ENCODE measurements at places on chromosomes 3 and 15.

- DNase-seq, result no peak
Observed at GRCh38 chr3:9248522-9249271, 749 bp downstream of the SRGAP3 start.

DNA sequence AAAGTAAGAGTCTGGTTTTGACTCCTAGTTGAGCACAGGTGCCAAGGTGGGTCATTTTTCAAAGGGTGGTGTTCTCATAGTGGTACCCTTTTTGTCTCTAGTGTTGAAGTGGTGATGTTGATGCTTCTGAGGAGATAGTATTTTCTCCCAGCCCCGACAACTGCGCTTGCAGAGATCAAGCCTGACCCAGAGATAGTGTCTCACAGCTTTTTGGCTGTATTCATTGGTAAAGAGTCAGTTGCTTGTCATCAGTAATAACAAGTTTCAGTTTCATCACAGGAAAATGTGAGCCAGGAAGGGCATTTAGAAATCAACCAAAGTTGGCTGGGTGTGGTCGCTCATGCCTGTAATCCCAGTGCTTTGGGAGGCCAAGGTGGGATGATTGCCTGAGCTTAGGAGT is 139.3 kb downstream of the NFKBIZ start:
- no peak for DNase-seq

GRCh38 chr3:134847349-134847748 is 52.3 kb downstream of the EPHB1 start:
- no peak for DNase-seq

GRCh38 chr3:130488288-130488687 is 28.7 kb upstream of the COL6A6 start:
- DNase-seq, result no peak

DNA sequence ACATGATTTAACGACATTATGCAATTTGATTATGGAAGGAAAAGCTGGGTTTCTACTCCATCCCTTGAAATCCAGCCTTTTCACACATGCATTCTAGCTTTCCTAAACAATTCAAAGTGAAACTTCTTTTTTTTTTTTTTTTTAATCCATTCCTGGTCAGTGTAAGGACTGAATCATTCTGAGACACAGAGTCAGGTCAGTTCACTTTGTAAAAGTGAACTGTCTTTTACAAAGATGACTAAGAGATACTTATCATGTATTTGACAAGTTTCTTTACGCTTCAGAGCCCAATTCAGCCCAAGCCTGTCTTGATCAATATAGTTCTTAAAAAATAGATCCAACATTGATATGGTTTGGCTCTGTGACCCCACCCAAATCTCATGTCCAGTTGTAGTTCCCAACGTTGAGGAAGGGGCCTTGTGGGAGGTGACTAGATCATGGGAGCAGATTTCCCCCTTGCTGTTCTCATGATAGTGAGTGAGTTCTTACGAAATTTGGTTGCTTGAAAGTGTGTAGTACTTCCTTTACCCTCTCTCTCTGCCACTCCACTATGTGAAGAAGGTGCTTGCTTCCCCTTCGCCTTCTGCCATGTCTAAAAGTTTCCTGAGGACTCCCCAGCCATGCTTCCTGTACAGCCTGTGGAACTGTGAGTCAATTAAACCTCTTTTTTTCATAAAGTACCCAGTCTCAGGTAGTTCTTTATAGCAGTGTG is 345.6 kb upstream of the THBS1 start:
- no peak for DNase-seq

GRCh38 chr15:64249406-64249805 is 86.6 kb upstream of the PPIB start:
- DNase-seq, result no peak

DNA sequence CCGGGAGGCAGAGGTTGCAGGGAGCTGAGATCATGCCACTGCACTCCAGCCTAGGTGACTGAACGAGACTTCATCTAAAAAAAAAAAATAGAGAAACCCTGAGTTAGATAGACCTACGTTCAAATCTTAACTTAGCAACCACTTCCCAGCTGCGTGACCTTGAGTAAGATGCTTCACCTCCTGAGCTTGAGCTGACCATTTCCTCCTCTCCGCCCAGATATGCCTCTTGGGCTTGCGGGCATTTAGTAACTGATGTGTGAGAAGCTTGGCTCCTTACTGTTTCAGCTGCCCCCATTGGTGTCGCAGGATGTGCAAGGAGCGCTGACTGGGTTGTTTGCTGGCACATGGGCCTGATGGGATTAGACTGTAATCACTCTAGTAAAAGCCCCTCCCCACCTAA is 26.9 kb upstream of the ATG7 start:
- no peak for DNase-seq

- no peak for DNase-seq
Observed at GRCh38 chr3:97952280-97952679, 20.0 kb downstream of the RIOX2 start.

- DNase-seq, result no peak
Observed at GRCh38 chr3:112767177-112767576, 79.5 kb downstream of the CD200R1L start.

GRCh38 chr3:60101621-60102020 is 1051.8 kb upstream of the CFAP20DC start:
- DNase-seq, result no peak

DNA sequence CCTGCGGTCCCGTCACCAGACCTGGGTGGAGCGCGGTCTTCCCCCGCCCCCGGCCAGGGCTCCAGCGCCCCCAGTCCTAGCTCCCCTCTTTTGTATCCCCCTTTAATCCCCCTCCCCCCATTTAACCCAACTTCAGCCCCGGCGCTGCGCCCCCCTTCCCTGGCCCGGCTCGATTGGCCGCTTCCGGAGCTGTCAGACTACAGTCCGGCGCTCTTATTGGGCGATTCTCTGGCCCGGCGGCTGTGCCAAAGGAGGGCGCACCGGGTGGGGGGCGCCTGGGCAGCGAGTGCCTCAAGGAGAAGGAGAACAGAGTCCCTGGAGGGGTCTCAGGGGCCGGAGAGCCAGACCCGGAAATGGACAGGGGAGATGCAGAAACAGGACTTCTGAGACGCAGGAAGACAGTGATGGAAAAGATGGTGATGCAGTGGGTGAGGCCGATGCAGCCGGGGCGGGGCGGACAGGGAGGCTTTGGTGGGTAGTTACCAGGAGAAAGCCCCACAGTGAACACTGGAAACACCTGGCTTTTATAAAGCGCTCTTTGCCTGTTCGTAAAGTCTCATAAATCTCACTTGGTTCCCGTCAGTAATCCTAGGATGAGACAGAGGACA is 1.2 kb upstream of the ADCY5 start:
- DNase-seq, result no peak

GRCh38 chr3:98702166-98702565 is 61.0 kb upstream of the ST3GAL6 start:
- no peak for DNase-seq

- no peak for DNase-seq
Observed at GRCh38 chr15:44092221-44092620, 102.8 kb downstream of the FRMD5 start.

DNA sequence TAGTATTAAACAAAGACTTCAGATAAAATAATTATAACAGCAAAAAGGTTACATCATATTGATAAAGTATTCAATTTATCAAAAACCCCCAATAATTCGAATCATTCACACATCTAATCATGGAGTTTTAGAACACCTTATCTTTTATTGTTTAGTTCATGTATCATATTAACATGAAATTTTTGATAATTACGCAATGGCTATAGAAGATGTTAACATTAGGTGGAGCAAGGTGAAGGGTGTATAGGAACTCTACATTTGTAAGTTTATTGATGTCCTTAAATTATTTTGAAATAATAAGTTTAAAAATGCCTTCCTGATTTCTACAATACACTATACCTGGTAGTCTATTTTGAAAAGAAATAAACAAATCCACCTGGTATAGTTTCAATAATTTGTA is 696.5 kb upstream of the BCHE start:
- DNase-seq, result no peak

DNA sequence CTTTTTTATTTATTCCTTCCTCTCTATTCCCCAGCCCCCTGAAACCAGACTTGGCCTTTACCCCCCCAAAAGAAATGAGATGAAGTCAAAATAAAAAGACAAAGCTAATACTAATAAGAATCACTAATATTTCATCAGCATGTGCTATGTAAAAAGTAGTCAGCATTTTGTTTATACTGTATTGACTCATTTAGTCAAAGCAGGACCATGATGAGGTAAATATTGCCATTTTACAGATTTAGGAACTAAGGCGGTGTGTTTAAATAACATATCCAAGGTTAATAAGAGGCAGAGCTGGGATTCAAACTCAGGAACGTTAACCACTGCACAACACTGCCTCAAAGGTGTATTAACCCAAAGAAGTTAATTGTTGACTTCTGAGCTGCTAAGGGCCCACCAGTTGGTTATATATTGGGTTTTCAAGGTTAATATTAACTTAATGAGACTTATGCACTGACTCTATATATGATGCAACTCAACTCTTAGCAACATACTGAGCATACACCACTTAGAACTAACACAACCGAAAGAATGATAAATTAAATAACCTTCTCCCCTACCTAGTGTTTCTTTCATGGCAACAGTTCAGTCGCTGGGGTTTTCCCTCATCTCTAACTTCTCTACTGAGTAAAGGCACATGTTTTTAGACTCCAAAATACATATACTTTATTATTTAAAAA is 34.7 kb downstream of the FOXP1 start:
- DNase-seq, result no peak

DNA sequence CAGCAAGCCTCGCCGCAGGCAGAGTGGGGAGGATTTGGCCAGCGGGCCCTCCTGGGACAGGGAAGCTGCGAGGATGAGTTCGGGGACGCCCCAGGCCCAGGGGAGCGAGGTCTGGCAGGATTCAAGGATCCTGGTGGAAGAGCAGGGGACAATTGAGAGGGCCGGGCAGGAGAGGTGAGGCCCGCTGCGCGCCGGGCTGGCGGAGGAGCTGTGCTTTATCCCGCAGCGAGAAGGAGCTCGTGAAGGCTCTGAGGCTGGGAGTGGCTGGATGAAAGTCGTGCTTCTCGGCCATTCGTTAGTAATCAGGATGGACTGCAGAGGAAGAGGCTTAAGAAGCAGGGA is 3.6 kb downstream of the SLC51A start:
- DNase-seq, result no peak

DNA sequence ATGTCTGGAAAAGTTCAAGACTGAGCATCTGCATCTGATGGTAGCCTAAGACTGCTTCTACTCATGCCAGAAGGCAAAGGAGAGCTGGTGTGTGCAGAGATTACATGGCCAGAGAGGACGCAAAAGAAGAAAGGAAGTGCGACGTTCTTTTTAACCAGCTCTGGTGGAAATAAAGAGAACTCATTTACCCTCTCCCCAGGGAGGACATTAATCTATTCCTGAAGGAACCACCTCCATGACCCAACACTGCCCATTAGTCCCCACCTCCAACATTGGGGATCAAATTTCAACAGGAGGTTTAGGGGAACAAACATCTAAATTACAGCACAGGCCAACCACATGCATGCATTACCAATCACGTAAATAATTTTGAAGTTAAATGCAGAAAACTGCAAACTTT is 1.5 kb upstream of the NCK1 start:
- DNase-seq, result no peak

GRCh38 chr3:187963003-187963676 is 190.8 kb upstream of the LPP start:
- no peak for DNase-seq

DNA sequence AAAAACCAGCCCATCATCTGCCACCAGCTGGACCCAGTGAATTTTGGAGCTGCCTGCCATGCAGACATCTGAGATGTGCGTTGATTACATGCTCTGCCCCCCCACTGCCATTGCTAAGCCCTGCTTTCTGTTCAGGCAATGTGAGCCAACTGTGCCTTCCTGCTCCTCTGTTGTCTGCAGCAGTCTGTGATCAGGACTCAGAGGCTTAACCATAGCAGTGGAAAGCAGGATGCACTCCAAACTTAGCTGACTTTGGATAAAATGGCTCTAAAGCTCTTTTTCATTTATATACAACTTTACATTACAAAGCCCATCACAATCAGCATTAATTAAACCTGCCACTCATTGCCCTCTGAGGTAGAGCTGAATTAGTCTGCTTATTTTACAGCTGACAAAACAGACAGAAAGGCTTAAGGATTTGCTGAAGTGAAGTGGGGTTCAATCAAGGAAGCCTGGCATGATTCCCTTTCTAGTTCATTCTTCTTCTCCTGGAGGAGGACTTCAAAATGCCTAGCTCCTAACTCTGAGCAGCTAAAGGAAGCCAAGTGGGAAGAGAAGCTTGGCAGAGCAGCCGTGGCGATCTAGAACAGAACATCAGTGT is 15.7 kb upstream of the RPS27L start:
- no peak for DNase-seq

GRCh38 chr15:81783586-81783985 is 262.2 kb downstream of the MEX3B start:
- DNase-seq, result no peak

DNA sequence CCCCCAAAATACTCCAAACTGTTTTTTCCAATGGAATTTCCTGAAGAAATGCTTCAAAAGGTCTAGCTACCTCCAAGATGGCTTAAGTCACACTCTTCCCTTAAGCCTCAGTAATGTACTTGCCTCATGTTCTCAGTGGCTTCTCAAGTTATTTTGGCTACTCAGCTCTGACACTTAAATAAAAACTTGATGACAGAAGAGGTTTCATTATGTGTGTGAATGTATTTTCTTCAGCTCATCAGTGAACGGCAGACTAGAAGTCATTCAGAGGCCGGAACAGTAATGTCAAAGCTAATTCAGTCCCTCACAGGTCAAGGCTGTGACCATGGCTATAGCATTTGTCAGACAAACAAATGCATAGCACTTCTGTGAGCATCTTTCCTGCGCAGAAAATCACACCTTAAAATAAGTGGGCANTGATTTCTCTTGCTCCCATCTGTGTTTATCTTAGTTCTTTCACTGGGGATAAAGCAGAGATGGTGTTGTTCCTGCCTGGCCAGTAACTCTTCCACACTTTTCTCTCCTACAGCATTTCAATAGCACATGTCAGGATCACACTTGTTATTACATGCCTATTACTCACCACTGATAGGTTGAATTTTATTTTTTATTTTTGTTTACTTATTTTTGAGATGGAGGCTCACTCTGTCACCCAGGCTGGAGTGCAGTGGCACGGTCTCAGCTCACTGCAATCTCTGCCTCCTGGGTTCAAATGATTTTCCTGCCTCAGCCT is 68.5 kb upstream of the PLCL2 start:
- DNase-seq, result no peak

DNA sequence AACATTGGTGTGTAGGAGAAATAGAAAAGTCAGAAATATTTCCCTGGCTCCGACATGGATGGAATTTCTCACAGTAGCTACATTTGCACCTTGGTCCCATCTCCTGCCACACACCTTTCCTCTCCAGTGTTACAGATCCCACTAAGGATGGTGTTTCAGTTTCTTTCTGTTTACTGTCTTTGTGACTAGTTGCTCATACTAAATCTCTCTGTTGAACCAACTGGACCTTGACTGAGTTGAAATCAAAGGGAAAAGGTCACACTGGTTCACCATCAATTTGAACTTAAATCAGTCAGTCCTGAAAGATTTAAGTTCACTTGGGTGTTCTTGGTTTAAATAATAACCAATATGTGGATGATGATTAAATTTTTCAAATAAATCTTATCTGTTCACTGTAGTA is 754.2 kb downstream of the OTOL1 start:
- DNase-seq, result no peak

Measured in esophagus squamous epithelium (tissue), 5 donors.